ENCODE measurements at places on chromosomes 1 and 21.
A peak's percentile ranks its signal among the peaks of the same experiment; 100 is the strongest.

- peak; percentile 44 for DNase-seq
Measured at GRCh38 chr1:35030756-35031446, 844 bp downstream of the ZMYM6 start.

DNA sequence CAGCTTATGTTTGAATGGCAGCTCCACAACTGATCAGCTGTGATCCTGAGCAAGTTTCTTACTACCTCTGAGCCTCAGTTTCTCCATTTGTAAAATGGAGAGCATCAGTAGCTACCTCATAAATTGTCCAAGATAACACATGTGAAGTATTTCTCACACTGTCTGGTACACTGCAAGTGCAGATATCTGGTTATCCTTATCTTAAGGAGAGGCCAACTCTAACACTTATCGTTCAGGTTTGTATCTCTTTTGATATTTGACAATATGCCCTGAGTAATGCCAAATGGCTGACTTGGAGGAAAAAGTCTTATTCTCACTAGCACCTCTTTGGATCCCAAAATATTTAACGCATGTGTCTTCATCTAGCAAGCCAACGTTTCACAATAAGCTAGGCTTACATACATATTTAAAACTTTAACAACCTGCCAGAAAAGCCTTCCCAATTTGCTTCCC lies 2.7 kb downstream of the CSRP1 start:
- peak; percentile 95 for DNase-seq

- DNase-seq, result peak; percentile 32
Measured at GRCh38 chr1:238488401-238488800, 597.7 kb upstream of the ZP4 start.

DNA sequence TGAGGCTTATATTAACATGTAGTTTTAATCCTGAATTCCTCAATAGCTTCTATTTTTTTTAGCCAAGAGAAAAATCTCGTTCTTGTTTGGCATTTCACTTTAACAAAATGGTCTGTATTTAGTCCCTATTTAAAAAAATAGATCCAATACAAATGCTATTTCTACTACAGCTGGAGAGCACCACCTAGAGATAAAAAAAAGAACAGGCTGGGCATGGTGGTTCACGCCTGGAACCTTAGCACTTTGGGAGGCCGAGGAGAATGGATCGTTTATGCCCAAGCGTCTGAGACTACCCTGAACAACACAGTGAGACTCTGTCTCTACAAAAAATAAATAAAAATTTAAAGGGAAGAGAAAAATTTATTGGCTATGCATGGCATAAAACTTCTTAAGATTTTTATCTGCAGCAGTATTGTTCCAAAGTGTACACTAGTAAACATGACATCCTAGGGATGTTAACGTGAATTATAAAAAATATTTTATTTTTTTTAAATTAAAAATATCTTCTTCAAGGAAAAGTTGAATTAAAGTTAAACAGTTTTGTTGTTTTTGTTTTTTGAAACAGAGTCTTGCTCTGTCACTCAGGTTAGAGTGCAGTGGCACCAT lies 4.4 kb downstream of the ST7L start:
- peak; percentile 73 for DNase-seq

DNA sequence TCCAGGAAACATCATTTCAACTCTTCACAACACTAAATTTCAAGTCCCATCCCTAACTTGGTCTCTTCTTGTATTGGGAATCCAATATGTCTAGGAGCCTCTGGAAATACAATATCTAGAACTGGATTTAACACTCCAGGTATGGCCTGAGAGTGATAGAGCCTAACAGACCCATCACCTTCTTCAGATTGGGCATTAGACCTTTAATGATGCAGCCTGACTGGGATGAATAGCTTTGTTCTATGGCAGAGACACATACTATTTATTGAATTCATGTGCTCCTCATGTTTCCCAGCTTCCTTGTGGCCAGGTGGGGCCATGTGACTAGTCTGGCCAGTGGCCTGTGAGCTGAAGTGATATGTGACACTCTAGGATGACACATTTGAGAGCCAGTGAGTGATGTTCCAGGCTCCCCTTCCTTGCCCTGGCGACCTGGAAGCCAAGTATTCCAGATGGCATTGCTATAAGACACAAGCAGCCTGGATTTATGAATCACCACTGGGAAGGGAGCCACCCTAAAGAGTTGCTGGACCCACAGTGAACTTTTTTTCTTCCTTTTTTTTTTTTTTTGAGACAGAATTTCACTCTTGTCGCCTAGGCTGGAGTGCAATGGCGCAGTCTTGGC lies 31.0 kb upstream of the POU3F1 start:
- no peak for DNase-seq

GRCh38 chr1:213986020-213986924 lies 1.5 kb upstream of the PROX1 start:
- DNase-seq, result no peak

GRCh38 chr1:26913754-26914619 lies at the start of gene NR0B2:
TSS of gene NR0B2 (minus strand) at chr1:26913975. CDS start at chr1:26913940, 35 bp downstream.
- no peak for DNase-seq

- DNase-seq, result peak; percentile 95
Measured at GRCh38 chr1:221708076-221708571, 33.8 kb downstream of the DUSP10 start.

DNA sequence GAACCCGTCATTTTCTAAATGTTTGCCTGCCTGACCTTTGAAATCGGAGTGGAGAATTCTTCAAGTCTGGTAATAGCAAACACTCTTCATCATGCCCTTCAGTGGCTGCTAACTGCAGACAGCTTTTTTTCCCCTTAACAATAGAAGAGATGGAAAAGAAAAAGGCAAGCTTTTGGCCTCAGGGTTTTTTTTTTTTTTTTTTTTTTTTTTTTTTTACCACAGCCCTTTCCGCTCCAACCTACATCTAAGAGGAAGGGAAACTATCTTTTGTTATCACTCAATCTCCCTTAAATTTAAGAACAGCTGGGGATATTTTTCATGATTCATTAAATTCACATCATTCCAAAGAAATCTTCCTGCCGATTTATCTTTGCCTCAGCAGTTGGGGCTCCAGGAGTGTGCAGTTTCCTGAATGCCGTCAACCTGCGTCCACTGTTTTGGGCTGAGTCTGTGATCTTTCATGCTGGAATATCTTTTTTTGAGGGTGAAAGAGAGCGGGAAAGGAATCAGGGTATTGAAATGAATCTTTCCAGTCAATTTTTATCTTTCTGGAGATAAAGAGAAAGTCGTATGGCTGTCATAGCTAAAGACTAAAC lies 144.5 kb upstream of the SMYD2 start:
- no peak for DNase-seq

GRCh38 chr1:156924478-156925153 lies 4.2 kb downstream of the LRRC71 start:
- no peak for DNase-seq

GRCh38 chr1:1303736-1304135 lies 4.0 kb downstream of the ACAP3 start:
- no peak for DNase-seq

GRCh38 chr1:25641931-25642573 lies 25.5 kb downstream of the MAN1C1 start:
- peak; percentile 63 for DNase-seq

- no peak for DNase-seq
Measured at GRCh38 chr1:73909043-73909562, 288.9 kb downstream of the LRRIQ3 start.

DNA sequence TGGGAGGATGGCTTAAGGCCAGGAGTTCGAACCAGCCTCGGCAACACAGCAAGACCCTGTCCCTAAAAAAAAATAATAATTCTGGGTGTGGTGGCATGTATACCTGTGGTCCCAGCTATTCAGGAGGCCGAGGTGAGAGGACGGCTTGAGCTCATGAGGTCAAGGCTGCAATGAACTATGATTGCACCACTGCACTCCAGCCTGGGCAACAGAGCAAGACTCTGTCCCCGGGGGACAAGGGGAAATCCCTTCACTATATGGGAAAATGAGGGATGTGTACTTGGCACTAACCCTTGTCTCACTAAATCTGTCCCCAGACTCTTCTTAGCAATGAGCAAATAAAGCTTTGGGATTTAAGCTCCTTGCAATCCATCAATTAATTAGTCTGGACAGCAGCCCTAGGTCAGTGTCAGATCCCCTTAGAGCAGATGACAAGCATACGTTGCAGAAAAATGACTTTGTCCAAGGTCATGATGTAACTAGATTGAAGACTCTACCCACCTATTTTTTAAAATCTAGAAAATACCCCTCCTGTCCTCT lies 9.4 kb downstream of the KDM5B start:
- DNase-seq, result no peak

GRCh38 chr1:233907151-233907550 lies 2.7 kb downstream of the SLC35F3 start:
- peak; percentile 33 for DNase-seq

DNA sequence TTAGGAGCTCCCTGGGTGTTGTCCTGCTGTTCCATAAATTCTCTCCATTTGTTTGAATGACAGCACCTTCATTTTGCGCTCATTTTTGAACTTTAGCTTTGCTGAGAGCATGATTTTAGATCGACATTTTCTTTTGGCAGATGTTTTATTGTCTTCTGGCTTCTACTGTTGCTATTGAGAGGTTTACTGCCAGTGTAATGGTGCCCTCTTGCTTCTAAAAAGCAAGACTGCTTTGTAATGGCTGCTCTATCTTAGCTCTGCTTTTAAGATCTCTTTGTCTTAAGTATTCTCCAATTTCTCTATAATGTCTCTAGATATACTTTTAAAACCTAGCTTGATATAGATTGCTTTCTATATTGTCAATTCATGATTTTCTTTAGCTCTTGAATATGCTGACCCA lies 27.8 kb downstream of the THEM4 start:
- no peak for DNase-seq

GRCh38 chr1:208004851-208005250 lies 93.9 kb upstream of the CD34 start:
- no peak for DNase-seq

DNA sequence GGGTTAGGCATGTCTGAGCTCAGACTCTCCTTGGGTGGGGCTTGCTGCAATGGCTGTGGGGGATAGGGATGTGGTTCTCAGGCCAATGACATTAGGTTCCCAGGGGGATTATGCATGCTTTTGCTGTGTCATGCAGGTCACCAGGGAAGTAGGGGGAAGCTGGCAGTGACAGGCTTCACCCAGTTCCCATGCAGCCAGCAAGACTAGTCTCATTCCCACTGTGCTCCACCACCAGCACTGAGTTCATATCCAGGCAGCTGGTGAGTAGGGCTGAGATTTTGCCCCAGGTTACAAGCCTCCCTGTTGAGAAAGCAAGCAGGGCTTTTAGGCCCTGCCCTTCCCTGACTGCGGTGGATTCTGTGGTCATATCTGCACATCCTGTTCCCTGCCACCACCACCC lies 32.1 kb upstream of the PLA2G5 start:
- peak; percentile 25 for DNase-seq

DNA sequence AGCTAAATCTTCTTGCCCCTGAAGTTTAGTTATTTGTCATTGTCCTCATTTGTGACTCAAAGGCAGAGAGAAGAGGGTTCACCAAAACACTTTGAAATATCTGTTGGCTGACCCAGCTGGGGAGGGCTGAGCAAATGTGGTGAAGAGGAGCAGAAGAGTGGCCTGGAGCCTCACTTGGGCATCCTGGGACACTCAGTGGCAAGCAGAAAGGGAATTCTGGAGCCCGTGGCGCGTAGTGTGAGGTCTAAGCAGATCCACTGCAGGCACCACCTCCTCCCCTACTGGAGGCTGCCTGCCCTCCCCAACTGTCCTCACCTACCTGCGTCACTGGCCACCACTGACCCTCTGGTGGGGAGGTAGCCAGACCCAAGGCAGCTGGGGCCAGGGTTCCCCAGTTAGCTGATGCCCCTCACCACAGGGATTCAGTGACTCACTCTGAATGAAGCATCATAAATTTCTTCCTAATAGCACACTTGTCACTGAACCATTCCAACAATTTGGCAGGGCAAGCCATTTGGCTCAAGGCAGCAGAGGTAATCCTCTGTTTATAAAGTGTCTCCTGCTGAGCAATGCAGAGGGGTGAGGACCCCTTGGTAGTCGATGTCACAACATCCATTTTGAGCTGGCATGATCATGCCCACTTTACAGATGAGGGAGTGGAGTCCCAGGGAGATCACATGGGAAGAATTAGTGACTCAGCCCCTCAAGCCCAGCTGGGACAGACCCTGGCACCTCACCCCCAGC lies 80.3 kb downstream of the NENF start:
- DNase-seq, result peak; percentile 7

DNA sequence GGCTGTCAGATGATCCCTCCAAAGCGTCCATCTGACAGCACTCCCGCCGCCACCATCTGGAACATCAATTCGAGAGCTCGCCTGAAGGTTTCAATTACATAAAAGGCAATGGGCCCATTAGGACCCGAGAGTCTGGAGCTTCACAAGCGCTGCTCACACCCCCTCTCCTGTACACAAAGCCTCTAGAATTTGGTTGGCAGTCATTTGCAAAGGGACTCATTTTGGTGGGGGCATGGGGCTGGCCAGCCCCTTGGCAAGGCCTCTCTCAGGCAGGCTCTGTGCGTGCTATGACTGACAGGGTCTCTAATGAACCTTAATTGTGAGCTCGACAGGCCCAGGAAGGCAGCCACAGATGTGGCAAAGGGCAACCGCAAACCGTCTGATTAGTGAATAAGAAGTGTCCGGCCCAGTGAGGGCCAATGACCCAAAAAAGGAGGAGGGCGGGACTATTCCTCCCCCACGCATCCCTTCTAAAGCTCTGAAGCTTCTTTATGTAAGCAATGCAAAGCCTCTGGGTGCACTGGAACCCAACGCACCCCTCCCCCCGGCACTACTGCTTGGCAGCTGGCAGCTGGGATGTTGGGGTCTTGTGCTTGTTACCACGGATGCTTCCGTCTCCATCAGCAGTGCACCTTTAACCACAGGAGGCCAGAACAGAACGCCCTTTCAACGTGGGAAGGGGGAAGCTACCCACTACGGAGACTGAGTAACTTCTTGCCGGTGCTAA lies 79.4 kb downstream of the CAPZB start:
- DNase-seq, result peak; percentile 86

DNA sequence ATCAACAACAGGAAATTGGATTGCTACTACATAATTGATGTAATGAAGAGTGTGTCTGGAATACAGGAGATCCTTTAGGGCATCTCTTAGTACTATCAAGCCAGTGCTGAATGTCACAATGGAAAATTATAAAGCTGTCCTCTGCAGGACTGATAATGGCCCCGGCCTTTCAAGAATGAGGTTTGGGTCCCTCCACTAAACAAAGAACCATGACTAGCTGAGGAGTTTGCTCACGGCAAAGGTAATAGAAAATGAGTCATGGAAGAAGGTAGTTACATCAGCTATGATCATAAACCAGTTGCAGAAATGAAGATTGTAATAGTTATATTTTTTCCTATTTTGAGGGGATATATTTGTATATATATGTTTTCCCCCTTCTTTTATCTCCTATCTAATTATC lies 145.8 kb downstream of the KCNJ6 start:
- DNase-seq, result no peak
